H4 (cell line): ENCODE measurements at places on chromosomes 7 and 10.
A peak's percentile ranks its signal among the peaks of the same experiment; 100 is the strongest.

- no peak for DNase-seq
Measured at GRCh38 chr7:915291-916218, 38.9 kb downstream of the ADAP1 start.

DNA sequence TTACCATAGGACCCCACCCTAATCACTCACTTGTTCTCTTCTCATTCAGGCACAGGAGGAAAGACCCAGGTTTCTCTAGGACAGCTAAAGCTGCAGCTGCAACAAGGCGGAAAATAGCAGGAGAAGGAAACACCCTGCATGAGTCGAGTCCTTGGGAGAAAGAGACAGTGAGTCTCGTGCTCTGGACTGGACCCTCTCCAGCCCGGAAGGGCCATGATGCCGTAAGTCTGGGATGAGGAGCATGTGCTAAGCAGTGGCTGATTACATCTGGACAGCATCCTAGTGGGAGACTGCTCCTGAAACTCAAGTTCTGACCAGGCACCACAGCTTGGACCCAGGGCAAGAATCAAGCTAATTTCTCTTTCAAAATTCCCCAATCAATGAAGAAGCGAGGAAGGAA lies 39.4 kb downstream of the FBXW4 start:
- DNase-seq, result no peak

- no peak for DNase-seq
Measured at GRCh38 chr7:98520356-98520951, 96.6 kb upstream of the NPTX2 start.

DNA sequence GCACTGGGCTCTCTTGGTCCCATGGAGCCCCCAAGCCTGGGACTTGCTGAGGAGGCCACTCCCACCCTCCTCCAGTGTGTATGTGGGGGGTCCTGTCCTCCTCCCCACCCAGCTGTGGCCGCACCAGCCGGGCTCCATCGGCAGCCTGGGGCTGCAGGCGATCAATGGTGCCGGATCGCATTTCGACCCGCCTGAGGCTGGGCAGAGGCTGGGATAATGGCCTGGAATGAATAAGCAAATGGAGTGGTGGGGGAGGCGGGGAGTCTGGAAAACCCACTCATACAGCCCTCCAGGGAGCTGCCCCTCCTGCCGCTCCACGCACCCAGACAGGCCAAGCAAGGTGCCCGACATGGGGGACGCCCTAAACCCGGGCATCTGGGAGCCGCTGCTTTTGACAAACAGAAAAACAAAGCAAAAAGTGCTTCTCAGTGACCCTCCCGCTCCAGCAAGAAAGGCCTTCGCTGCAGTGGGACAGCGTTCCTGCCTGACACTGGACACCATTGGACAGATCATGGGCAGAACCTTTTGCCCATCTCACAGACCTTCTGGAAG lies 160.5 kb downstream of the NRF1 start:
- DNase-seq, result no peak

DNA sequence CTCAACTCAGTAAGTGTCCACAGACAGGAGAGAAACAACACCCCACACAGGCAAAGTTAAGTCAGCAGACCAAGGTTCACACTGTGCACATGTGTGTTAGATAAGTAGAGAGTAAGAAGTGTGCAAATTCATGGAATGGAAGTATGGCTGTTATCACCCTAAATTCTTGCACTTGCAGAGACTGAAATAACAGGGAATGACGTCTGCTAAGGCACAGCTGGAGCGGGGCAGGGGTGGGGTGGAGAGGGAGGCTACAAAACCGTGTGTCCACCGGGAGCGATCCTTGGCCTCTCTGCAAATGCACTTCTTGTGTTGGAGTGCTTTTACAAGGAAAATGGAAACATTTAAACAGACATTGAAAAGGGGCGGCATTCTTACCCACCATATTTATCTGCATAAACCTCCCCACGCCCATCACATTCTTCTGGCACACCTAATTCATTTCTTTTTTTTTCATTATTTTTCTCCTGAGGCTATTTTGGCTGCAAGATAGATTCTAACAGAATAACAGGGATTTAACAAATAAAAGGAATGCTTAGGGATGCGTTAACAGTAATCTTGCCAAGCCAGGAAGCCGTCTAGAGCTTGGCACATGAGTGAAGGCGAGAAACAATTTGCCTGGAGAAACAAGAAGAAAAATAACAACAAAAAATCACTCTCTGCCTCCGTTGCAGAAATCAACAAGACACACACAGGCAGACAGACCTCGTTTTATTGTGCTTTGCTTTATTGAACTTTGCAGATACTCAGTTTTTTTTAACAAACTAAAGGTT lies 30.1 kb downstream of the TNS3 start:
- DNase-seq, result no peak

DNA sequence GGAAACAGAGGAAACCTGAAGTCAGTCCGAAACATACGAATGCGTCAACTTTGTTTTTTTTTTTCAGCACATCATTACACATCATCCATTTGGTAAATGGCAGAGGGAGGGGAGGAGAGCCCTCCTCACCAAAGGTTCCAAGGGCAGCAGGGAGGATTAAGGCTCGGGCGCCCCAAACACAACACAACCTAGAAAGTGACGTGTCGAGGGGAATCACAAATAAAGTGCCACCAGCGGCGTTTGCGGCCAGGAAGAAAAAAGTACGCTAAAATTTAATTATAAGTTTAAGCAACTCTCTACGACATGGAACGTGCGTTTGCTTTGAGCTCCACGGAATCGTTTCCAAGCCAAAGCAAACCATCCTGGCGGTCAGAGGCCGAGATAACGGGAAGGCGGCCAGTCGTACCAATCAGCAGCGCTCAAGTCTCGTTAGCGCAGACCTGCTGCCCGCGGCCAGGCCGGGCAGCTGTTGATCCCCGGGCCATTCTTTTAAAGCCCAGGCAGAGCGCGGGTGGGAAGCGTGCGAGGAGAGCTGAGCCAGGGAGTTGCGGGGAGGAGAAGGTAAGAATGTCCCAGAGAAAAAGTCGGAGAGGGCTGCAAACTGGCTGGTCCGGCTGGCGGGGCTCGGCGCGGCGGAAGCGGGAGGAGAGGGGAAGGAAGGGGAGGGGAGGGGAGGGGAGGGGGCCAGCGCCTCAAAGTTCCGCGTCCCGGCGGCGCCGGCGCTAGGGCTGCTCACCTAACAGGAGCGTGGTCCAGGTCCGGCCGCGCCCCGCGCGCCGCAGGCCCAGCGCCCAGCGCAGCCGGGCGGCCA lies 719 bp downstream of the DPY19L1 start:
- peak; percentile 75 for DNase-seq

DNA sequence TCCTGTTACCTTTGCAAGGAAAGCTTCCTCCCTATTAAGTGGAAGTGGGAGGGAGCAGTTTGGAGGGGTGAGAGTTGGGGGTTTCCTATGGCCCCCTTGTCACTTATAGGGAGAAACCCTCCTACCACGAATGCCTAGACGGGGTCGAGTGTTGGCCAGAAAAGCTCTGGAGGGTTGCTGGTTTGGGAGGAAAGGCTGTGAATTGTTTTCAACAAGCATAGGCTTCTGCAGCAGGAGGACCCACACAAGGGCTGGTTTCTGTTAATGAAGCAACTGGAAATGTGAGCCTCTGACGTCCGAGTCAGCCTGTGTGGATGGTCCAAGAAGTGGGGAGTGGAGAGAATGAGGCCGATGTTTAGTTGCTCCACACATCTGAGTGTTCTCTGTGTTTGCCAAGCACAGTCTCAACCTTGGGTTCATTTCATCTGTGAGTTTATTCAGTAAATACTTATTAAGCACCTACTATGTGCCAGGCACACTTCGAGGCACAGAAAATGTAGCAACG lies 37.3 kb upstream of the LEP start:
- no peak for DNase-seq

DNA sequence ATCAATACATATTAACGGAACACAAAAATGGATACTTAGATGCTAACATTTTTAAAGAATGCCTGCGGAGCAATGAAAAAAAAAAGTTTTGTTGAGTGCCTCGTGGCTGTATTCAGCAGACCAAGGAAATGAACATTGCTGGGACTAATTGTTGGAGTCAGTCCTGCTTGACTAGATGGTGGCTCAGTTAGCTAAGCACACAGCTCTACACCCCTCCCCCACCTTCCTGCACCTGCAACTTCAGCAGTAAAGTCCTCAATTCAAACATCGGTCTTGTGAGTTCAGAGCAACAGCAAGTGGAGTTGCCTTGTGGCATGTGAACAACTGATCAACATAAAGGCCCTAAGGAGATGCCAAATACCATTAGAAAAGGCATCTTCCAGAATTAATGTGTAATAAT lies 326.0 kb upstream of the NPSR1 start:
- no peak for DNase-seq

DNA sequence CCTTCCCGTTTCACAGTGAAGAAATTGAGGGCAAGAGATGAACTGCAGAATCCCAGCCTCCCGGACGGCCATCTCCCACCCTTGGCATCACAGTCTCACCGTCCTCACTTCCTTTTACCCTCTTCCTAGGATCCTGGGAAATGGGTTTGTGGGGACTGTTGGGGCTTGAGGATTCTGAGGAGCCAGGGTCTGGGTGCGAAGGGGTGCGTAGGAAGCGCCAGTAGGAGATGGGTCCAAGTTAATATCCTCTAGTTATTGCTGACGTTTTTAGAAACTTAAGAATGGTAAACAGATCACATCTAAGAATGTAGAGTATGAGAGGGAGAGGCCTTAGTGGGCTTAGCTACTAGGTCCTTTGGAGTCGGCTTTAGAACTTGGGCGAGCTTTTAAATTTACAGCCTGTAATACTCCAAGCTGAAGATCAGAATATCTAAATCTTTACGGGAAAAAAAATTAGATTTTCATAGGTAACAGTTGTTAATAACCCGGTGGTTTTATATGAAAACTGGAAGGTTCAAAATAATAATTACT lies 696 bp downstream of the MALSU1 start:
- no peak for DNase-seq

DNA sequence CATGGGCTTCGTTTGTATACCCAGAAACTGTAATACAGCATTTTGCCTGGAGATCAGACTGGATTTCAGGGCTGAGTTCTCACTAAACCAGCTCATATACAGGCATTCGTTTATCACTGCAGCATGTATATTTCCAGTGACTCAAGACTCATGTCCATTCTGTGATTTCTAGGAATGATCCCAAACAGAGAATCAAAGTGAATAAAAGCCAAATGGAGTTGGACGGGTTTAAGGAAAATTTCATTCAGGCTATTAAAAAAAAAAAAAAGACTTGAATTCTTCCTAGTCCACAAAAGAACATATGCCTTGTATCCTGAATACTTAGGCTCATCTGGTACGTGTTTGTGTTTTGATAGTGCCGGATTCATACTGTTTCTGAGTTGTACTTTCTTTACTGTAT lies 46.8 kb downstream of the TET1 start:
- DNase-seq, result no peak

DNA sequence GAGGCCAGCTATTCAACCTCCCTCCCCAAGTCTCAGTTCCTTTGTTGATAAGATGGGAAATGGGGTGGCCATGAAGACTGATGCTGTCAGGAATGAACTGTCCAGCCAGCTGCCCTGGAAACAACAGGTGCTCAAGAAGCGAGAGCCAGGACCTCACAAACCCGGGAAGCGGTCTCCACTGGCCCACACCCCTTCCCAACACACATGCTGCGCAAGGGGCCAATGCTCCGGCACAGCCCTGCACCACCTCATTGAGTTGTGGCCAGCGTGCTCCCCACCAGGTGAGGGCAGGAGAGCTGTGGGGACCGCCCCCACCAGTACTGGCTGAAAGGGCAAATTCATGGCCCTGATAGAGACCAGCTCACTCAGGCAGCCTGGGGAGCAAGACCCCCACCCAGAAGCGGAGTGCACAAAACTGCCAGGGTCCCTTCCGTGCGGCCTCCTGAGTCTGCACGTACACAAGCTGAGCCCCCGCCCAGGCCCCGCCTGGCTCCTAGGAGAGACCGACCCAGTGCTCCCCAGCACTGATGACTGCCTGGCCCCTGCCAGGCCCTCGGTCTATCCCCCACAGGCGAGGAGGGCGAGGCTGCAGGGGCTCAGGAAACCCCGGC lies 216.6 kb downstream of the MAD1L1 start:
- DNase-seq, result no peak

DNA sequence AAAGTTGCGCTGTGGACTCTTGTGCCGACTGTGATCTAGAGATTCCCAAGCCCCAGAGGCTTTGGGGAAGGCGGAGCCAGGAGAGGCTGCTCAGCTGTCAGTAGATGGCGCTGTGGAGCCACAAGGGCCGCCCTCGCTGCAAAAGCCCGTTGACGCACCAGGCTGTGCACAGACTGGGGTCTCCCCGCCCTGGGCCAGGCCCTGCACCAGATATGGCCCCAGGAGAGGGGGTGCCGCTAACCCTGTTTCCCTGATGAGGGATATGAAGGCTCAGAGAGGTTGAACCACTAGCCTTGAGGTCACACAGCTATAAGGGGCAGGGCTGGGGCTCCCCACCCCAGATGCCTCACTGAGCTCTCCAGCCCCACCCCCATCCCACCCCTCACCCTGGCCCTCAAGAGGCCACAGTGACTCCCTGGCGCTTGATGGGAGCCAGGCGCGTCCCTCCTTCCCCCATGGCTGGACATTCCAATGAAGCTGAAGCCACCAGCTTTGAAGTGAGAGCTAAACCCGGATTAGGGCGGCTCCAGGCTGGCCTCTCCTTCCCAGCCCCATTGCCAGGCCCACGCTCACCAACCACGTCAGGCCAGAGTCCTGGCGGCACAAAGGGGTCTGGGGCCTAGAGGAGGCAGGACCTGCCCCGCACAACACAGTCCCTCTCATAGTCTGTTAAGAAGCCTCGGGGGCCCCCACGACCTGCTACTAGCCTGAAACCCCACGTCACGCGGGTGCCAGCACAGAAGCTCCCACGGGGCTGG lies 26.4 kb downstream of the MYL10 start:
- DNase-seq, result peak; percentile 71

GRCh38 chr7:28807396-28807994 lies 150.6 kb downstream of the TRIL start:
- DNase-seq, result no peak

- no peak for DNase-seq
Measured at GRCh38 chr10:45373003-45373575, 927 bp upstream of the ALOX5 start.

GRCh38 chr10:81873932-81874816 lies 820 bp upstream of the NRG3 start:
- DNase-seq, result no peak

- peak; percentile 94 for DNase-seq
Measured at GRCh38 chr7:50502001-50502684, 52.0 kb upstream of the FIGNL1 start.

DNA sequence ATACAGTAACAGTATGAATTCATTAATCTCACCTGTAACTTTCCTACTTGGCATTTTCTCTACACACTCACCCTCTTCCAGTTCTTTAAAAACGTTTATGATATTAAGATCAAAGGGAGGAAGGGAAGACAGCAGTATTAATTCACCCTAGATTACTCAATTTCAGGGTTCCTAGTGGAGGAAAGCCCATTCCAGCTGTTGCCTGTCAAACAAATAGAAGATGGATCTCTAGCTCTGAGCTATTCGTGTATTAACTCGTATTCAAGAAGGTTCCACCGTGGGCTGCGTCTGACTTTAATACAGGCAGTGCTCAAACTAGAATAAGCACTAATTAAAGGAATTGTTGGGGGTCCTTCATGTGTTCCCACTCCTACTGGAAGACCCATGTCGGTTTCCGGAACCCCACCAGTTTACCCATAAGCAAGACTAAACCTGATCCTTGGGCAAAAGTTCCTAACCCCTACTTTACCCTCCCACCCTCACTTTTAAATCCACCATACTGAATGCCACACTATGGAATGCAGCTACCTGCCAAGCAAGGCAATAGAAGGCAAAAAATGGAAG lies 2.1 kb downstream of the NANOS1 start:
- no peak for DNase-seq
